ENCODE measurements at places on chromosomes 16 and 17.

DNA sequence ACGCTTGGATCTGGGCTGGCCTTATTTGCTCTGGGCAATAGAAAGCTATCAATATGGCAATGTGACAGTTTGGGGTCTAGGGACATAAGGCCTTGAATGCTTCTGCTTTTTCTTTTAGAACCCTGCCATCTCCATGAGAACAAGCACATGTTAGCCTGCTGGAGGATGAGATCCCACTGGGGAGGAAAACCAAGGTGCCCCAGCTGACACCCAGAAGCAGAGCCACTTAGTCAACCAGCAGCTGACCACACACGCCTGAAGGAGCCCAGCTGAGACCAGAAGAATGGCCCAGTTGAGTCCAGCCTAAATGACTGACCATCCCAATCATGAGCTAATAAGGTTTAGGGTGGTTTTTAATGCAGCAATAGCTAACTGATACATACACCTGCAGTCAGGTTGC lies 171.2 kb downstream of the AHSP start:
- no peak for DNase-seq

- DNase-seq, result no peak
These were observed 22.6 kb upstream of the USP10 start for GRCh38 chr16:84677017-84677803.

- no peak for DNase-seq
These were observed 3.5 kb upstream of the TSPOAP1 start for GRCh38 chr17:58331815-58332777.

- DNase-seq, result no peak
These were observed 13.0 kb downstream of the CPNE7 start for GRCh38 chr16:89588413-89589109.

GRCh38 chr16:54397838-54398237 lies 111.3 kb upstream of the IRX3 start:
- DNase-seq, result no peak

GRCh38 chr17:82059272-82060000 lies 6.2 kb downstream of the DUS1L start:
- no peak for DNase-seq

DNA sequence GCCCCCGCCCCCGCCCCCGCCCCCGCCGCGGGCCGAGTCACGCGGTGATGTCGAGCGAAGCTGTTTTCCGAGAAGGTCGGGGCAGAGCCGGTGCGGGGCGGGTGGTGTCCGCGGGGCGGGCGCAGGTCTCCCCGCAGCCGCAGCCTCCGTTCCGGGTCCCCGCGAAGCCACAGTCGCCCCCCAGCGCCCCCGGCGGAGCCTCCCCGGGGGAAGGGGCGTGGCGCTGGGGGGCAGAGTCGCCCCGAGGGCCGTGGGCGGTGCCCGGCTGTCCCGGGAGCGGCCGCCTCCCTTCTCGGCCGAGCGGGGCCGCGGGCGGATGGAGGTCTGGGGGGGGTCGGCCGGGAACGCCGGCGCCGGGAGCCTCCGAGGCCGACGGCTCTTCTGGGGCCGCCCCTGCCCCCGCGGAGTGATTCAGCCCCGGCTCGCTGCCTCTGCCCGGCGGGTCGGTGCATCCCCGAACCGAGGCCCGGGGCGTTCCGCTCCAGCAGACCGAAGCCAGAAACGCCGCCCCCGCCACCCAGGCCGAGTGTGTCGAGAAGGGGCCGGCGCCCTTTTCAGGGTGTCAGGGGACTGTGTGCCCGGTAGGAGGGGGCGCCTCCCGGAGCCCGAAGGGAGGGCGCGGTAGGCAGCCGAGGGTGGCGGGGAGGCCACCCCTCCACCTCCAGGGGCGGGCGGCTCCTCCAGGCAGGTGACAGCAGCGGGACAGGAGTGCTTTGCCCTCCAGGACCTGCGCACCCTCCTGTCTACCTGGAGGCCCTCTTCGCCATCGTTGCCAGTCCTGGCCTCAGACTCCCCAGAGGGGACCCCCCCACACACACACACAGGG lies 1.7 kb downstream of the METRNL start:
- DNase-seq, result peak; percentile 67

DNA sequence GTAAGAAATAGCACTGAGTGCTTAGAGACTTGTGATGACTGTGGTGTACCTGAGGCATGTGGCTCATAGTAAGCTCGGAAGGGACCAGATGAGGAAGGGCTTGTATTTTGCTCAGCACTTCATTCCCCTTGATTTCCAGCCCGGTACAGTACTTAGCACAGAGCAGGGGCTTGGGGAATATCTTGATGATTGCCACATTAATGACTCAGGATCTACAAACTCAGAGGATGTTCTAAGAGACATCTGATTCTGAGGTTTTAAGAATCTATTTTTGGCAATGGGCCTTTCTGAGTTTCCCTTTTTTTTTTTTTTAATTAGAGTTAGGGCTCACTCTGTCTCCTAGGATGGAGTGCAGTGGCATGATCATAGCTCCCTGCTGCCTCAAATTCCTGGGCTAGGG lies 9.1 kb downstream of the ASPHD1 start:
- DNase-seq, result no peak

GRCh38 chr16:17638134-17638533 lies 167.4 kb upstream of the XYLT1 start:
- no peak for DNase-seq

- no peak for DNase-seq
These were observed 281.0 kb downstream of the FTO start for GRCh38 chr16:53984936-53985335.

GRCh38 chr16:12587170-12587569 lies 216.5 kb downstream of the CPPED1 start:
- DNase-seq, result no peak

DNA sequence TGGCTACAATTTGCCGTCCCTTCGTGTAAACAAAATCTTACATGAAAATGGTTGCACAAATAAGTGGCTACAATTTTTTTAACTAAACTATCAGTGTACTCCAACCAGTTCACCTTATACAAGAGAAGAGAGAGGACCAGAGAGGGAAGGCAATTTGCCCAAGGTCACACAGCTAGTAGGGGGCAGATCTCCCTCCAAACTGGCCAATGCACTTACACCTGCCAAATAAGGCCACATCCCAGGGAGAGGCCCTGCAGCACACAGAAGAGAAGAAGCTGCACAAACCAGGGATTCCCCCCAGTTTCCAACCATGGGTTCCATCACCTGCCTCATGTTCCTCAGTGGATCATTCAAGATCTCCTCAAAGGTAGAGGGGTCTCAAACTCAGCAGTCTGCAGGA lies 349.9 kb downstream of the SOX9 start:
- DNase-seq, result no peak

DNA sequence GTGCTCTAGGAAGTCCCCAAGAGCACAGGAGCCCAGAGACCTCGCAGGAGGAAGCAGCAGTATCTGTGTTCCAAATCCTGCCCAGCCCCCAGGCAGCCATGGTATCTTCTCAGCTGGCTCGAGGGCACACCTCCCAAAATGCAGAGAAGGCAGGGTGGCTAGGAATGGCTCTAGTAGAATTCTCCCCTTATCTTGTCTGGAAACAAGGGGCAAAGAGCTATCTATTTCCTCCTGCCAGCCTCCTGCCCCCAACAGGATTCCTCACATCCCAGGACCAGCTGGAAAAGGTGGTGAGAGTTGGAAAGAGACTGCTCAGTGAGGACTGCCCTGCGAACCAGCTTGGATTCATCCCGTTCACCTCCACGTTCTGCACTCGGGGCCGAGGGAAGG lies 8.6 kb upstream of the TSPOAP1 start:
- peak; percentile 15 for DNase-seq

DNA sequence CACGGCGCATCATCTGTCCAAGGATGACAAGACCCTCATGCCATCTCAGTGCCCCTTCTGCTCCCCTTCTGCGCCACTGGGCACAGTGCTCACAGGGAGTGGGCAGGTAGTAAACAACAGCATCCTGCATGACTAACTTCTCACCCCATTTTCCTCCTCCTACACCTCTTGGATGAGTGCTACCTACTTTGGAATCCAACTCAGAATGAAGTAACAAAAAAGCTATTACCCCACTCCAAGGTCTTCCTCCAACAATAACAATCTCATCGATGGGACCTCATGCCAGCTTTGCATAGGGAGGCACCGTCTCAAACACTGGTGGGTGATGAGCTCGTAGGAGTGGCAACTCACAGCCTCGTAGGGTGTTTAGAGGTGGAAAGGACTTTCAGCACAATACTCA lies 98.6 kb upstream of the RCVRN start:
- DNase-seq, result no peak

- DNase-seq, result peak; percentile 81
These were observed 1.1 kb downstream of the CD79B start for GRCh38 chr17:63930951-63931575.

DNA sequence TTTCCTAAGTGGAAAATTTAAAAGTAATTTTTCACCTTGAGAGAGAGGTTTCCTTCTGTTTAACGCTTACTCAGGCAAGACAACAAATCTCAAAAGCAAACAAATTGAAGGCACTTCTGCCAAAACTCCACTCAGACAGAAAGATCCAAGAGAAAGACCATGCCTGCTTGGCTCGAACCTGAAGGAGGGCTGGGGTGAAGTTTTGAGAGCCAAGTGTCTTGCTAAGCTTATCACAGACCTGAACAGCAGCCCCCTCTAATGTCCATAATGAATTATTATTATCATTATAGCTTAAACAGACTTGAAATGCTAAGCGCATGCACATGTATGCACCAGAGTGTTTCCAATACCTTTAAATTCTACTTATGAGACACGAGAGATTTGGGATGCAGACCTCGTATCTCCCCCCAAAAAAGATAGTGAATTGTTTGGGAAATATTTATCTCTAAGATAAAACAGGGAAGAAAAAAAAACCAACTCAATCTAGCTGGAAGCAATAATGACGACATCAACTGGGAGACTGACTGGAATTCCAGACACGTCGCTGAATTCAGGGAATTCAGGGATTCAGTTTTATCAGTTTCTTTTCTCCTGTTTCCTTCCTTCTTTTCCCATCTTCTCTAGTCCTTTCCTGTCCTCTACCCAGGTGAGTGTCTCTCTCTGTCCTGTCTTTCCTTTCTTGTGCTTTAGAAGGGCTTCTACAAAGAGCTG lies 473.2 kb downstream of the RBFOX1 start:
- DNase-seq, result no peak

GRCh38 chr16:50040018-50040417 lies 15.0 kb downstream of the CNEP1R1 start:
- no peak for DNase-seq

GRCh38 chr16:68492151-68492542 lies 43.8 kb upstream of the SMPD3 start:
- no peak for DNase-seq

- DNase-seq, result peak; percentile 37
These were observed 9.1 kb downstream of the TIMM22 start for GRCh38 chr17:1006054-1006453.

GRCh38 chr16:29975134-29975538 lies 1.5 kb downstream of the TAOK2 start:
- DNase-seq, result no peak

- no peak for DNase-seq
These were observed 17.4 kb downstream of the ASPSCR1 start for GRCh38 chr17:81994593-81995462.

GRCh38 chr16:53258809-53259208 lies 175.5 kb upstream of the RBL2 start:
- DNase-seq, result no peak

DNA sequence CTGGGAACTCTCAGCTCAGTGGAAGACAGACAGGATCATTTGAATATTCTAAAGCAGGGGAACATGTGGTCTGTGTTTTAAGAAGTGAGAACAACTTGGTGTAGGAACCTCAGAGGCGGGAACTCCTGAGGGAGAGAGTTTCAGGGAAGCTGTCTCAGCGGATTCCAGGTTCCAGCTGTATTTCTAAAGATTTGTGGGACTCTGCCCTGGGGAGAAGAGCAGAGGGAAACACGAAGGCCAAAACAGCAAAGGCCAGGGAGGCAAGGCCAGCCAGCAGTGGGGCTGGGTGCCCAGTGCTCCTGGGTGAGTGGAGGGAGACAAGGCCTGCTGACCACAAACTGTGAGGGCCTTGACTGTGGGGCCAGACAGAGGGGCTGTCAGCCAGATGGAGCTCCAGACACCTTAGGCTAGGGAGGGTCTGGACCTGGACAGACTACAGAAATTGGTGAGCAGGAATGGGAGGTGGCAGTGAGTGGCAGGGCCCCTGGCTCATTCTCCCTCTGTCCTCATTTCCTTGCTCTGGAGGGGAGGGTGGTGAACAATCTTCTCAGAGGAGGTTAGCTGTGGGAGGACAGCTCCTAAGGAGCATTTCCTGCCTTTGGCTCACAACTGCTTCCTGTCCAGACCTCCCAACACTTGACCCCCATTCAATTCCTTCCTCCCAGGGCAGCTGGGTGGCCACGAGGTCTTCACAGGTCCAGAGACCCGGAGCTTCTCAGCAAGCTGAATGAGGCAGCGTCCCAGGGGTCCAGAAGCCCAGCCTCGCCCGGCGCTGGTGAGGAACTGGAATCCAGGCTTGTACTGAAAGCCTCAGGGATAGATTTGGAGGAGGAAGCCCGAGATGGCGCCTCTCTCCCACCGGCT lies 21.0 kb upstream of the FZD2 start:
- DNase-seq, result no peak

DNA sequence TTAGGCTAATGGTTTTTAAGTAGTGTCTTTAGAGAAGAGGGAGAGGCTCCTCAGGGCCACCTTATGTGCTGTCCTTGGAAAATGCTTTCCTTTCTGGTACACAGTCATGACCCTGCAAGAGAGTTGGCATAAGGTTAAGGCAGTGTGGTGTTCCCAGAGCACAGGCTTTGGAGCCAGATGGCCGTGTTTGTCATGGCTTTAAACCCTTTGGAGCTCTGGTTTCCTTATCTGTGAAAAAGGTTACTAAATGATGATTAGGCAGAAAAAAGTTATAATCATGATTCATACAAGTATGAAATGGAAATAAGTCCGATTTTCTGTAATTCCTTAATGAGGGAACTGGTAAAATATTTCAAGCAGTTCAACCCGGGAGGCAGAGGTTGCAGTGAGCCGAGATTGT lies 13.2 kb downstream of the UTP4 start:
- DNase-seq, result no peak

DNA sequence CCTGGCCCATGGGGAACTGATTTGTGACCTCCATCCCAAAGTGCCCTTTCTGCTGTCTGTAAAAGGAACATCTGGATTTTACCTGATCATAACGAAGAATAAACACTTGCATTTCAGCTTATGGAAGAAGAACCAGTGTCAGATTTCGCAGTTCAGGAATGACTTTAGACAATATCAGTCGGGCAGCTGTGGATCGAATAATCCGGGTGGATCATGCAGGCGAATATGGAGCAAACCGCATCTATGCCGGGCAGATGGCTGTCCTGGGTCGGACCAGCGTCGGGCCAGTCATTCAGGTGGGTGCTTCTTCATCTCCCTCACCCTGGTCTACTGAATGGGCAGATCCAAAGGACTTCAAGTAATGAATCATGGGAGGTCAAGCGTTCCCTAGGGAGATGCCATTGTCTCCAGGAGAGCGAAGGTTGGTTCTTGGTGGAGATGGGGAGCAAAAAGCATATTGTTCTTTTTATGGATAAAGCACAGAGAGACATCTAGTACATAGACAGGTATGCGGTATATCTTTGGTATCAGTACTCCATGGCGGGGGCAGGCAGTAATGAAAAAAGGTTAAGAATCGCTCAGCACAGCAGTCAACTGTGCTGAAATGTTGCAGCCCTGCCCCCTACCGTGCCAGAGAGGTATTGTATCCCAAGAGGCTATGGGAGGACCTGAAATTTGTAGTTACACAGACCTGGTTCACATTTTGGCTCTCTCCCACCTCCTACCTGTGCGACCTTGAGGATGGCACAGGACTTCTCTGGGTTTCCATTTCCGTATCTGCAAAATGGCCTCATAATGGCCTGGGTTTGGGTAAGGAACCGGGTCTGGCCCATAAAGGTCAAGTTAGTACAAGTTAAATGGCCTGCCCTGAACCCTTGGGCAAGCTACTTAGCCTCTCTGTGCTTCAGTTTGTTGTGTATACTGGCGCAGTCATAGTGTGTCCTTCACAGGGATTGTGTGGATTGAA lies 4.7 kb downstream of the COQ7 start:
- DNase-seq, result peak; percentile 51
